ENCODE measurements at places on chromosomes 2 and 18. TPM values are rescaled to one million over a fixed set of nuclear protein-coding genes. Genes with fewer than 3 reads are reported as not detected.

- H3K4me1 ChIP-seq, result no peaks in the 10 kb centered on the region
- no peak overlapping the region for H3K27ac ChIP-seq
- peaks cover 68% of the 10 kb centered on the region for H3K27me3 ChIP-seq
- no peak for DNase-seq
- H3K4me3 ChIP-seq, result no peak overlapping the region
Measured at GRCh38 chr18:59238385-59238784, 18.4 kb downstream of the GRP start.

DNA sequence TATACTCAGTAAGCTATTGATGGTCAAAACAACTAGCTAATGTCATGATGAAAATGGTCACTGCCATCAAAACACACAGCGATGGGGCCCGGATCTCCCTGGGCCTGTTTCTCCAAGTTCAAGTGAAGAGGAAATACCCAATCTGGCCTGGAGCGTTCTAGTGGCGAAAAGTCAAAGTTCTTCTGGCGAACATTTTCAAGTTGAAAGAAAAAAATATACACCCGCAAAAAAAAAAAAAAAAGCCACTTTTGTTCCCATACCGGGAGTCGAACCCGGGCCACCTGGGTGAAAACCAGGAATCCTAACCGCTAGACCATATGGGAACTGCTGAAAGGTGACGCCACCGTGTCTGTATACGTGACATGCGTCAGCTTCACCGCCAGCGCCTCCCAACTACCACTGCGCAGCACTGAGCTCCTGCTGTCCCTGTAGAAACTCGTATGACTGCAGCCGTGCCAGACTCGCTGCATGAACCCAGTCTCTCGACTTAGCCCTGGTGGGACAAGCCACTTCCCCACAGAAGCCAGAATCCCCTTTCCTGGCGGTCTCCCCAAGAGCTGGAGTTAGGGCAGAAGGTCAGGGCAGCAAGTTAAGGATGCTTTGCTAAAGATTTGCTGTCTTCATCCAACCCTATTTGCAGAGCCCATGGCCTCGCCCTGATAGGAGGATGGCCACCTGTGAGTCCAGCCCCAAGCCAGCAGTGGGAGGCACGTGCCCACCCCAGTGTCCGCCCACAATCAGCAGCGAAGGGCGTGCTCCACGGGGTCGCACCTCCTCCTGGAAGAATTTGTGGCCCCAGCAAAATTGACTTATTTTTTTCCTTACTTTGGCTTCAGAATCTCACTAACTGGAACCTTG is 5.6 kb upstream of the IMP4 start:
- DNase-seq, result peak; percentile 88
- peak overlapping the region; percentile 95 for H3K4me3 ChIP-seq
- peaks cover 12% of the 10 kb centered on the region for H3K36me3 ChIP-seq
- H3K27ac ChIP-seq, result peak overlapping the region; percentile 82
- H3K27me3 ChIP-seq, result peaks cover 28% of the 10 kb centered on the region
- H3K4me1 ChIP-seq, result peaks cover 31% of the 10 kb centered on the region

Gene TMEM150A
- 20.9 TPM for total RNA-seq

DNA sequence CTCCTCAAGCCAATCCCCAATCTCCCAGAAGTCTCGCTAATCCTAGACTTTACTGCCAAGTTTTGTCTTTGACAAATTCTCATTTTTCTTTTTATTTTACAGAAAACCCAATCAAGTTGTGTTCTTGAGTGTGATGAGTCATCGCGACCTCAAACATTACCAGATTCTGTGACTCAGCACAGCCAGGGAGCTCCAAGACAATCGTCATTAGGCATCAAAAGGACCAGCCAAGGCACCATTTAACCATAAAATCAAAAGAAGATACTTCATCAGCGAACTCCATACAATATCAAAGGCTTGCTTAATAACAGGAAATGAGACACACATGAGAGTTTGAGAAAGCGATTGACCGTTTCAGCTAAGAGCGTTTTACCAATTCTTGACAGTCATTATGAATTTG is 146.2 kb upstream of the AGAP1 start:
- H3K27me3 ChIP-seq, result no peaks in the 10 kb centered on the region
- H3K27ac ChIP-seq, result no peak overlapping the region
- peaks cover 4% of the 10 kb centered on the region for H3K4me1 ChIP-seq

DNA sequence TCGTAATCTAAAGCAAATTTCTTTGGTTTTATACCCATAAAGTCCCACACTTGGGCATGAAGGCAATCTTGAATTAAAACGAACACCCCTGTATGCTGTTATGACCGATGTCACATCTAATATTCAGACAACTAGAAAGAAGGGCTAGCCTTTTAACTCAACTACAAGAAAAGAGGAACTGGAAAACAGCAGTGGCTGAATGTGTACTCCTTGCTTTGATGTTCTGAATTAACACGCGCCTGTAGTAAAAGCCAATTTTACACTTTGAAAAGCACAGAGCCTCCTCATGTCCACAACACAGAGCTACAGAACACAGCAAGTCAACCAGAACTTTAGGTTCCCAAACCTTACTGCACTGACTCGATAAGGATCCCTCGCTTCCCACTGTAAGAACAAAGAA is 147.6 kb downstream of the HDAC4 start:
- peak overlapping the region; percentile 58 for H3K27ac ChIP-seq
- no peak overlapping the region for H3K4me3 ChIP-seq
- no peaks in the 10 kb centered on the region for H3K27me3 ChIP-seq
- H3K36me3 ChIP-seq, result peaks cover 10% of the 10 kb centered on the region
- peaks cover 84% of the 10 kb centered on the region for H3K4me1 ChIP-seq

DNA sequence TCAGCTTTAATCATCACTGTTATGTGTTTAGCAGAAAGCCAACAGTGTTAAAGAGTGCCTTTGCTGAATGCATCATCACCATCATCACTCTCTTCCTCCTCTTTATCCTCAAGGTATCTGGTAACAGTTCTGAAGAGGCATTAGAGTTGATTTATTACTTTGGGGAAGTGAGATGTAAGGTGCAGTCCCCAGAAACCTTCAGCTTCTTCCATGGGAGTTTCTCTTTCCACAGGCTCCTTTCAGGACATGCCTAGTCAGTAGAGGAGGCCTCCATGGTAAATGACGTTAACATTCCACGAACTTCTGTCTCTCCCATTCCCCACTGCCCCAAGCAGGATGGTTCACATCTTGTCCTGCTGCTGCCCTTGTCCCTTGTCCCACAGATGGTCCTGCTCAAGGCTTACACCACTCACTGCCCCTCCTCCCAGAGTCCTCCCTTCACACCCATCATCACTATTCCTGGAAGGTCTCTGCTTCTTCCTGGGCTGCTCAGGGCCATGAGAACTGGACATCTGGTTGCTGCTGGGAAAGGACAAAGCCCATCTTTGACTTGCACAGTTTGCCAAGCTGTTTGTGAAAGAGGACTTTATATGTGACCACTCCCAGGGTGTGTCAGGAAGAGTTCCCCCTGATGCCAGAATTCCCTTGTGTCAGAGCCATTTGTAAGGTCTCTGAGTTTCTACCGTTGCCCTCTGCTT is 5.3 kb upstream of the REG1A start:
- H3K27ac ChIP-seq, result no peak overlapping the region
- no peaks in the 10 kb centered on the region for H3K36me3 ChIP-seq
- H3K27me3 ChIP-seq, result no peaks in the 10 kb centered on the region
- no peak for DNase-seq

DNA sequence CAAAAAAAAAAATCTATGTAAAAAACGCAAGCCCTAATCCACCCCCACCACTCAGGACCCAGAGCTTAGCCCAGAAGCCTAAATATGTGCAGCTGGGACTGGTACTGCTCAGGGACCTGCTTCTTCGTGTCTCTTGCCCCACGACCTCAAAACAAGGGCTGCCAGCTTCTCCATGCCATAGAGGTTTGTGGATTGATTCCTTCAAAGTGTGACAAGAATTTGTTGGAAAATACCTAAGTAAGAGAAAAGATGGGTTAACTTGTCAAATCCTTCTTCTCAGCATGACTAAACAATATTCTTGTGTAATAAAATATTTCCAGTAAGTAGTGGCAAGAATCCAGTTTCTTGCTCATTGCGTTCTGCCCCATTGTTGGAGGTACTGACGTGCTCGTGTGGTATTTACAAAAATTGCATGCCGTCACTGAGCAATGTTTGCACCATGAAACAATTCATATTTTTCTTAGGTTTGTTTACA is 825 bp upstream of the SCYGR1 start:
- no peaks in the 10 kb centered on the region for H3K27me3 ChIP-seq
- H3K27ac ChIP-seq, result no peak overlapping the region

DNA sequence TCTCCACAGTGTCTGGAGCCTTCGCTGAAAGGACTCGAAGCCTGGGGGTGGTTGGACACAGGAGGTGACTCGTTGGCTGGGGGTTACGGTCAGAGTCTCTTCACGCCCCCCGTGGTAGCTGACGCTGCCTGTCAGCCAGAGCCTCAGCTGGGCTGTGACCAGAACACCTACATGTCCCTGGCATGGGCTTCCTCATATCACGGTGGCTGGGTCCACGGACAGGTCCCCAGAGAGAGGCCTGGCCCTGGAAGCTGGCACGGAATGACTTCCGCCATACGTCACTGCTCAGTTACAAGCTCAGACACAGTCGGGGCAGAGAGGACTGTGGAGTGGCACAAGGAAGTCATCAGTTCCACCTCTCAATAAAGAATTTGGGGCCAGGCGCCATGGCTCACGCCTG is 28.5 kb downstream of the ITGB1BP1 start:
- H3K27ac ChIP-seq, result no peak overlapping the region
- H3K4me3 ChIP-seq, result no peak overlapping the region
- H3K36me3 ChIP-seq, result peaks cover 9% of the 10 kb centered on the region
- peaks cover 25% of the 10 kb centered on the region for H3K4me1 ChIP-seq
- H3K27me3 ChIP-seq, result no peaks in the 10 kb centered on the region

DNA sequence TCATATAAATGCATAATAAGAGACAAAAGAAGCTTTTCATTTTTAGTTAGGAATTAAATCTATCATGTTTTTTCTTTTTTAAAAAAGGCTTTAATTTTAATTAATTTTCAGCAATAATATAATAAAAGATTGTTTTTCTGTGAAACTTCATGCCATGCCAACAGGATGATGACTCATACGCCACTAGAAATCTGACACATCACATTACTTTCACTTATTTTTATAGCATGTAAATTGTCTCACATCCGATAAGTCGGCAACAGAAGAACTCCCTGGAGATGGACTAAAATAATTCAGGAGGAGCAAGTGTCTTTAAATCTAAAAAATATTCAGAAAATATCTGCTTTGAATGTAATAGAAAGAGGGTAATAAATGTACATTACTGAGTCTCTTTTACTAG is 1024.2 kb upstream of the ACVR2A start:
- no peak overlapping the region for H3K27ac ChIP-seq
- H3K4me1 ChIP-seq, result no peaks in the 10 kb centered on the region
- DNase-seq, result no peak
- no peaks in the 10 kb centered on the region for H3K36me3 ChIP-seq
- no peak overlapping the region for H3K4me3 ChIP-seq

DNA sequence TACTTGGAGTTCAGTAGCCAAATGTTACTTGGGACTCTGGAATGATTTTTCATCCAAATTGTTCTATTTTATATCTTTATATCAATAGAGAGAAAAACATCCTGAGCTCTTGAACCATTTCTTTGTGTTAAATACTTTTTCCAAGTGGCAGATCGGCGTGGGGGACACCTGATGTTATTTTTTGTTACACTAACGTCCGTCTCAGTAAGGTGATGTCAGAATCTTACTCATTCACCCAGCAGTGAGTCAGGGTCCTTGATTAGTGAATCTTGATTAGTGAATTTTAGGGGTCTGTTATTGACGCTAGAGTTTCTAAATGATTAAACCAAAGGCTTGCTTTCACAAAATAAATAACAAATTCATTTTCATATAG is 1.7 kb downstream of the MIB1 start:
- DNase-seq, result no peak
- H3K27ac ChIP-seq, result no peak overlapping the region
- H3K4me3 ChIP-seq, result peak overlapping the region; percentile 96
- H3K36me3 ChIP-seq, result no peaks in the 10 kb centered on the region
- no peaks in the 10 kb centered on the region for H3K27me3 ChIP-seq
- peaks cover 52% of the 10 kb centered on the region for H3K4me1 ChIP-seq

Gene AMER3
- 1.4 TPM for total RNA-seq

DNA sequence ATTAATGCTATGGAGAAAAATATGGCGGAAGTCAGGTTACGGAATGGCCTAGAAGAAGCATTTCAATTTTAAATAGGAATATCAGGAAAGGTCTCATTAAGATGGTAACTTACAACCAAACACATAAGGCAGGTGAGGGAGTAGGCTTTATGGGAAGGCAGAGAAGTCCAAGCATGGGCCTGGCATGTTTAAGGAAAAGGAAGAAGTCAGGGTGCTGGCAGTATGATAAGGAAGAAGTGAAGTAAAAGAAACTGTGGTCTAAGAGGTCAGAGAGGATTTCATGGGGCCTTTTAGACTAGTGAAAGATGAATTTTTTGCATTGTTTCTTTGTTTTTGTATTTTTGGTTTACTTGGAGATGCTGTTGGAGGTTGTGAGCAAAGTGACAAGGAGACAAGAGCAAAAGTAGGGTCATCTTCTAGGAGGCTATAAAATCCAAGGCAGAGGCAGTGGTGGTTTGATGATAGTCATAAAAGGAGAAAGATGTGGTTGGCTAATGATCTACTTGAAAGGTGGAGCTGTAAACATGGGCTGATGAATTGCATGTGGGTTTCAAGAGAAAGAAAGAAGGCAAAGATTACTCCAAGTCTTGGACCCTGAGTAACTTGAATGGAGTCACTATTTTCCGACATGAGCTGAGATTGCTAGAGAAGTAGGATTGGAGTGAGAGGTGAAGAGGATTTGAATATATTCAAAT is 354.3 kb downstream of the GPD2 start:
- no peak for DNase-seq
- H3K4me3 ChIP-seq, result no peak overlapping the region
- H3K27me3 ChIP-seq, result no peaks in the 10 kb centered on the region
- H3K4me1 ChIP-seq, result no peaks in the 10 kb centered on the region

Gene CDKL4
- 0.75 TPM for total RNA-seq

GRCh38 chr2:172993931-172994717 is 81.5 kb upstream of the MAP3K20 start:
- H3K4me1 ChIP-seq, result peaks cover 68% of the 10 kb centered on the region
- H3K36me3 ChIP-seq, result no peaks in the 10 kb centered on the region
- H3K27ac ChIP-seq, result peak overlapping the region; percentile 24
- H3K27me3 ChIP-seq, result no peaks in the 10 kb centered on the region
- DNase-seq, result no peak

DNA sequence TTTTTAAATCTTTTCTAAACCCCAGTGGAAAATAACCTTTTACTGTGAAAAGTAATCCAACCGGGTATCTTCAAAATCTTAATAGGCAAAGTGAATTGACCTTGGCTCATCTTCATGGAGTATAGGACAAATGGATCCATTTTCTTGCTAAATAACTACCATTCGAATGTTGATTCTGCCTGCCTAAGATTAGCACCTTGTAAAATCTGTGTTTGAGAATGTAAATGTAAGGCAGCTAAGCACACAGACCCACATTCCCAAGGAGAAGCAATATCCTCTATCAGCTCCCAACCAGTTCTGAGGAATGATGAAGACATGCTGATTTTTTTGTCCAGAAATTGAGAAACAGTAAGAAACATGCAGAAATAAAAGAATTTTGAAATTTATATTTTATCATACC is 509.8 kb upstream of the SMIM21 start:
- H3K27me3 ChIP-seq, result no peaks in the 10 kb centered on the region
- no peaks in the 10 kb centered on the region for H3K4me1 ChIP-seq
- H3K27ac ChIP-seq, result no peak overlapping the region
- DNase-seq, result no peak
- no peak overlapping the region for H3K4me3 ChIP-seq

Gene DNAJC5G
- total RNA-seq, result not detected
